ENCODE measurements at places on chromosomes 11 and 22. TPM values are rescaled to one million over a fixed set of nuclear protein-coding genes. Genes with fewer than 3 reads are reported as not detected.

DNA sequence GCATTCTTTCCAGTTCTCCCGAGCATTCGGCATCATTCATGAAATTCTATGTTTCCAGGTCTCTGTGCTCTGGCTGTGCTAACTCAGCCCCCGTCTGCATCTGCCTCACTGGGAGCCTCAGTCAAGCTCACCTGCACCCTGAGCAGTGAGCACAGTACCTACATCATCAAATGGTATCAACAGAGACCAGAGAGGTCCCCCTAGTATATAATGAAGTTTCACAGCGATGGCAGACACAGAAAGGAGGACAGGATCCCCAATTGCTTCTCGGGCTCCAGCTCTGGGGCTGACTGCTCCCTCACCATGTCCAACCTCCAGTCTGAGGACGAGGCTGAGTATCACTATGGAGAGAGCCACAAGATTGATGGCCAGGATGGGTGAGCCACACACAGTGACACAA is 52.8 kb upstream of the IGLL5 start:
- H3K27ac ChIP-seq: no peak overlapping the region
- H3K4me3 ChIP-seq: no peak overlapping the region
- no peaks in the 10 kb centered on the region for H3K27me3 ChIP-seq
- H3K36me3 ChIP-seq: no peaks in the 10 kb centered on the region

DNA sequence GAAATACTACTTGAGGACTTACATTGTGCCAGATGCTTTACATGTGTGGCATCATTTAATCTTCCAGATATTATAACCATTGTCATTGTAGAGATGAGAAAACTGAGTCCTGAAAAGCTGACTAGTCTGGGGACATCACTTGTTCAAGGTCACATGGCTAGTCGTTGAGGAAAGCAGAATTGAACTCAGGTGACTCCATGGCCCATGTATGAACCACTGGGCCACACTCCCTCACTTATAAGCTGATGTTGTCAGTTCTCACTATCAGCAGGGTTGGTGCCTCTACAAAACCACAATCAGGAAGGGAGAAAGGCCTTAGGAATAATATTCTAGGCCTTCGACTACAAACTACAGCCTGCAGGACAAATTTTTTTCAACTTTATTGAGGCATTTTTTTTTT is 26.1 kb upstream of the ADA2 start:
- H3K27me3 ChIP-seq: no peaks in the 10 kb centered on the region
- no peak overlapping the region for H3K4me3 ChIP-seq
- H3K4me1 ChIP-seq: no peaks in the 10 kb centered on the region
- no peak overlapping the region for H3K27ac ChIP-seq

- H3K4me1 ChIP-seq: no peaks in the 10 kb centered on the region
- no peaks in the 10 kb centered on the region for H3K36me3 ChIP-seq
- H3K4me3 ChIP-seq: no peak overlapping the region
- H3K27ac ChIP-seq: no peak overlapping the region
- DNase-seq: no peak
Measured at GRCh38 chr22:23516304-23516703, 63.8 kb downstream of the IGLL1 start.

DNA sequence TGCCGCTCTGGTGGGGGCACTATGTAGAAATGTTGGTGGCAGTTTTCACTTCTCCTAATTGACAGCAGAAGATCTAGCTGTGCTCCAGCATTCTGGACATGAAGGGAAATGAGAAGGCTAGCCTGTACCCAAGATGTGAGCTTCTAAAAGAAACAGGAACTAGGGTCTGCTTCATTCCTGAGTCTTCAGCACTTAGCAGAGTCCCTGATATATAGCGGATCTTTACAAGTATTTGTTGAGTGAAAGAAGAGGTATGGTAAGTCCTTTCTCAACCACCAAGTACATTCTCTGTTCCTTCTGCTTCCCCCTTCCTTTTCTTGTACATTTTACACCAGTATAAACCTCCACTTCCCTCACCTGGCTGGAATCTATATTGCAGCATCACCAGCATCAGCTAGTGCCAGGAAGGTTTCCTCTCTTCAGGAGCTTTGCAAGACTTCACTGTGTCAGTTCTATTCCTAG is 408.3 kb upstream of the CADM1 start:
- H3K27me3 ChIP-seq: no peaks in the 10 kb centered on the region
- H3K36me3 ChIP-seq: no peaks in the 10 kb centered on the region
- H3K4me1 ChIP-seq: no peaks in the 10 kb centered on the region
- no peak for DNase-seq
- no peak overlapping the region for H3K4me3 ChIP-seq
- H3K27ac ChIP-seq: no peak overlapping the region

DNA sequence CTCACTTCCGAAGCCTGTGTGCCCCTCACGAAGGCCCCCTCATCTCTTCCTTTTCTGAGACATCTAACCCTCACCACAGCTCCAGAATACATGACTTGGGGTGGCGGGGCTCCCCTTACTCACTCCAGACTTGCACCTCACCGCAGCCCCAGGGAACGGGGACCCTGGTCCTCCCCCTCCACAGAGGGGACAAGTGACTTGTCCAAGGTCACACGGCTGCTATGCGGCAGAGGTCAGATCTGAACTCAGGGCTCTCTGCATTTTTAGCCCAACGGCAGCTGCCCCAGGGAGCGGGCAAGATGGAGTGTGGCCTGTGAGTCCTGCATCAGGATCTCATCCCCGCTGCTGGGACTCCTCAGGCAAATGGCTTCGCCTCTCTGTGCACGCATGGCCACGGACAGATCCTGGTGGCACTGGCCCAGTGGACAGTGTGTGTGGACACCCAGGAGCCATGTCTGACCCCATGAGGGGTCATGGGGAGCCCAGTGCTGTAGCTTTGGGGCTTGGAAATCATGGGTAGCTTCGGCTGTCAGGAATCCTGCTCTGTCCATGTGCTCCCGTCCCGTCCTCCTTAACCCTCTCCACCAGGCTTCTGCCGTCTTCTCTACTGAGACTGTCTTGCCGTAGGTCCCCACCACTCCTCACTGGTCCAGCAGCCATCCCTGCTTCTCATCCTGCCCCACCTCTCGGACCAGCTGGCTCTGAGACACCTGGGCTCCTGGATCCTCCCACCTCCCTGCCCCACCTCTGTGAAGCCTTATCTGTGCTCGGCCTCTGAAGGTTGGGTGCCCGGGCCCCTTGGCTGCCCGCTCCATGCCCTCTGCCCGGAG is 48.0 kb upstream of the CARS1 start:
- H3K27me3 ChIP-seq: no peaks in the 10 kb centered on the region
- no peak overlapping the region for H3K27ac ChIP-seq
- H3K36me3 ChIP-seq: no peaks in the 10 kb centered on the region
- no peak for DNase-seq
- H3K4me1 ChIP-seq: no peaks in the 10 kb centered on the region
- H3K4me3 ChIP-seq: no peak overlapping the region

GRCh38 chr11:132844956-132845696 is 687.2 kb downstream of the OPCML start:
- no peaks in the 10 kb centered on the region for H3K27me3 ChIP-seq
- H3K4me1 ChIP-seq: no peaks in the 10 kb centered on the region
- H3K27ac ChIP-seq: no peak overlapping the region
- DNase-seq: no peak
- no peaks in the 10 kb centered on the region for H3K36me3 ChIP-seq

DNA sequence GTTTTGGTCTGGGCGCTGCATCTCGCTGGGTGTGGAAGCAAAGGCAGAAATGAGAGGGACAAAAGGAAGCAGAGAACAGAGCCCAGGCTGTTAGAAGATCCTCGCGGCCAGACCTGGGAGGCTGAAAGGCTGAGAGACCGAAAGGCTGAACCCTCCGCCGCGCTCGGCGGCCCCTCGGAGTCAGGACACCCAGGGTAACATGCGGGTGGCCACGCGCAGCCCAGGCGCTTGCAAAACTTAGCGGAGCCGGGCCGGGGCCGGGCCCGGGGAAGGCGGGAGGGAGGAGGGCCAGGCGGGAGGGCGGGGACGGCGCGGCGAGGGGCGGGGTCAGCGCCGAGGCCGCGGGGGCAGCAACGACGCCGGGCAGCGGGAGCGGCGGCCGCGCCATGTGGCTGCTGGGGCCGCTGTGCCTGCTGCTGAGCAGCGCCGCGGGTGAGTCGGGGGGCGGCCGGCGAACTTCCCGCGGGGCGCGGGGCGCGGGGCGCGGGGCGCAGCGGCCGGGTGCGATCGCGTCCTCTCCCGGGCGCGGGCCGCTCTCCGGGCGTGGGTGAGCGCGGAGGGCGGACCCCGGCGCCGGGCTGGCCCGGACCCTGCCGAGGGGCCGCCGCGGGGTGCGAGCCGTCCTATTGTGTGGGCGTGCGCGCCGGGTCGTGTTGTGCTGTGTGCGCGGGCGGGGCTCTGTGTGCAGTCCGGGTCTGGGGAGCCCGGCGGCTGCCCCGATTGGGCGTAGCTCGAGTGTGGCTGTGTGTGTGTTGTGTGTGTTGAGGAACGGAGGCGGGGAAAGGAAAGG is at the start of gene LDLRAD3:
TSS of gene LDLRAD3 (plus strand) at position 350 of the 790 bp plus-strand sequence. CDS start at position 387, 37 bp downstream.
- H3K4me1 ChIP-seq: no peaks in the 10 kb centered on the region
- peak; percentile 85 for DNase-seq
- peak within 1 kb of the TSS; percentile 81 for H3K27ac ChIP-seq
- peak within 1 kb of the TSS; percentile 40 for H3K4me3 ChIP-seq
- no peaks in the 10 kb centered on the region for H3K36me3 ChIP-seq

DNA sequence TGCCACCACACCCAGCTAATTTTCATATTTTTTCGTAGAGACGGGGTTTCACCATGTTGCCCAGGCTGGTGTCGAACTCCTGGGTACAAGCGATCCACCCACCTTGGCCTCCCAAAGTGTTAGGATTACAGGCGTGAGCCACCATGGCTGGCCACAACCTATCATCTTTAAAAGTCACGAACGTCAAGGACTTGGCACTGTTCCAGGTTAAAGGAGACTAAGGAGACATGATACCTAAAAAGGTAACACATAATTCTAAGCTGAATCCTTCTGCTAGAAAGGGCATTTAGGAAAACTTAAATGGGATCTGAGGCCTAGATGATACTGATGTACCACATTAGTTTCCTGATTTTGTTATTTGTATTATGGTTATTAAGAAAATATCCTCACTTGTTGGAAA is 43.3 kb upstream of the SYT9 start:
- DNase-seq: no peak
- no peaks in the 10 kb centered on the region for H3K27me3 ChIP-seq
- no peak overlapping the region for H3K4me3 ChIP-seq

DNA sequence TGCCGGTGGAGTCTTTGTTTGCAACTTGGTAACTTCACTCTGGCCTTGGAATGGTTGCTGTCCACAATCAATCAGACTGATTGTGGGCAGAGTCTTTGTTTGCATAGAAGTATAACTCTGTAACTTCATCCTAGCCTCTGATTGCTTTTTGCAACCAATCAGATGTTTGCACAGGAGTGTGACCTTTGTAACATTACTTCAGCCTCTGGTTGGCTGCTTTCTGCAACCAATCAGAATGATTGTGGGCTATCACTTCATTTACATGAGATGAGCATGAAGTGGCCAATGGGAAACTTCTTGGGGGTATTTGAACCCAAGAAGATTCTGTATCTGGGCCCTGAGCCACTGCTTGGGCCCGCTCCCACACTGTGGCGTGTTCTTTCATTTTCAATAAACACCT is 79.6 kb upstream of the CLDN5 start:
- H3K27me3 ChIP-seq: no peaks in the 10 kb centered on the region
- no peak for DNase-seq
- no peak overlapping the region for H3K27ac ChIP-seq
- H3K36me3 ChIP-seq: no peaks in the 10 kb centered on the region
- H3K4me1 ChIP-seq: no peaks in the 10 kb centered on the region

- no peaks in the 10 kb centered on the region for H3K4me1 ChIP-seq
- H3K4me3 ChIP-seq: no peak overlapping the region
- no peak overlapping the region for H3K27ac ChIP-seq
- H3K27me3 ChIP-seq: no peaks in the 10 kb centered on the region
Measured at GRCh38 chr11:66881927-66882452, 25.1 kb downstream of the LRFN4 start.

- no peak for DNase-seq
- H3K4me3 ChIP-seq: no peak overlapping the region
- H3K27me3 ChIP-seq: no peaks in the 10 kb centered on the region
- no peaks in the 10 kb centered on the region for H3K4me1 ChIP-seq
- no peaks in the 10 kb centered on the region for H3K36me3 ChIP-seq
Measured at GRCh38 chr11:83540112-83540675, 254.0 kb upstream of the CCDC90B start.

DNA sequence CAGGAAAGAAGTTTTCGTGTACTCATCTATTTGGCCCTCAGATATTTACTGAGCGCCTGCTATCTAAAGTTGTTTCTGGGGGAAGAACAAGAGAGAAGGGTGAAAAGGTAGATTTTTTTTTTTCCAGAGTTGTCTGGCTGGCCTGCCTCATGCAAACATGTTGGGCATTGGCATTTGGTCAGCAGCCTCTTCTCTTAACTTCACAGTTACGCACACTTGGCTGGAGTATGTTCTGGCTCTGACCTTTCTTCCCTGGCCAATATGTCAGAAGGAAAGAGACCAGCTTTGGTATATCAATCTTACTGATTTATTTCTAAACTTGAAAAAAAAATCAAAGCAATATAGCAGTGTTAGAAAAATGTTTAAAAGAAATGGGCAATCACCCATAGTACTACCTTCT is 54.2 kb upstream of the GRAMD1B start:
- no peaks in the 10 kb centered on the region for H3K4me1 ChIP-seq
- no peaks in the 10 kb centered on the region for H3K27me3 ChIP-seq
- no peak overlapping the region for H3K4me3 ChIP-seq
- no peaks in the 10 kb centered on the region for H3K36me3 ChIP-seq

DNA sequence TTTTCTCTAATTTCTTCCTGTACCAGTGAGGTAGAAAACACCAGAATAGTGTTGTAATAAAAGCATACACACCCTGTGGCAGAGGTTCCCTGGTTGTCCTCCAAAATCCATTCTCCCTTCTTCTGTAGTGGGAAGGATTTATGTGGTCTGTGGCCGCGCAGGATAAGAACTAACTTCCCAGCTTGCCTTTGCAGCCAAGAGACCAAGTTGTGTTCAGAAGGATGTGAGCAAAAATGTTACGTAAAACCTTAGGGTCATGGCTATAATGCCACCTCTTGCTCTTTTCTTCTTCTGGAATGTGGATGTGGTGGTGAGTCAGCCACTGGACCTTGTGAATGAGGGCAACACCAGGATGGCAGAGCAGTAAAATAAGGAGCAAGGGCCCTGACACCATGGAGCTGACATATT is 28.4 kb downstream of the CCDC90B start:
- no peaks in the 10 kb centered on the region for H3K27me3 ChIP-seq
- no peaks in the 10 kb centered on the region for H3K4me1 ChIP-seq
- no peak overlapping the region for H3K4me3 ChIP-seq
- H3K27ac ChIP-seq: no peak overlapping the region
- peak; percentile 18 for DNase-seq

The PLAAT5 gene
- 4.2 TPM for total RNA-seq

The KDM4D gene
- 0.70 TPM for total RNA-seq

The TMEM218 gene
- 45.9 TPM for total RNA-seq

The BRMS1 gene
- total RNA-seq: 77.4 TPM

The ZNF74 gene
- 11.5 TPM for total RNA-seq

The MS4A3 gene
- not detected for total RNA-seq

Measured in uterus (tissue), 4 donors.